ENCODE measurements at places on chromosomes 4 and X.

- no peak for DNase-seq
These were observed 5.5 kb downstream of the UCHL1 start for GRCh38 chr4:41262198-41262597.

GRCh38 chr4:183053681-183054080, 45.4 kb upstream of the WWC2 start:
- DNase-seq = no peak

- no peak for DNase-seq
These were observed 32.7 kb upstream of the MAGED1 start for GRCh38 chrX:51860679-51861078.

DNA sequence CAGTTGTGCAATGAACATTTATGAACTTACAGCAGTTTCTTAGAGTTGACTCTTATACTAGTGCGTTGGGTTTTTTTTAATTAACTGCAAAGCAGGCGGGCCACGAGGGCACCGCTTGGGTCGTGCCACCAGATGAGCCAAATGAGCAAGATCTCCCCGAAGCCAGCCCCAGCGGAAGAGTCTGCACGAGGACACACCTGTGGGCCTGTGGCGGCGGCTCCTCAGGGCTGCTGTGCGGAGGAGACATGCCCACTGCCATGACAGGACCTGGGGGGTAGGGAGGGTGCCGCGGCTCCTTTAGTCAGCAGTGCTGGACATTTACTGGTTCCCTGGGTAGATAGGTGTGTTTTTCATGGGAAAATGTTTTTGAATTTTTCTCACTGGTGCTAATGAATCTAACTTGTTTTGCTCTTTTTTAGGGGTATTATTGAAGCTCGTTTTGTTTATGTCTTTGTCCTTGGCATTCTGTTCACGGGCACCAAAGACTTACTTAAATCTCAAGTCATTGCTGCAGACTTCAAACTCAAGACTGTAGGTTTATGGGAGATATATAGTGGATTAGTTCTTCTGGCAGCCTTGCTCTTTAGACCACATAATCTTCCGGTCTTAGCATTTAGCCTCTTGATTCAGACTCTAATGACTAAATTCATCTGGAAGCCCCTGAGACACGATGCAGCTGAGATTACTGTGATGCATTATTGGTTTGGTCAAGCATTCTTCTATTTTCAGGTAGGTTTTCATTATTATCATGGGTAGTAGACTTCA, 31.2 kb downstream of the PIGG start:
- no peak for DNase-seq

GRCh38 chr4:27692158-27692557, 831.5 kb downstream of the STIM2 start:
- DNase-seq = no peak

Measured in activated T-helper 2 cell treated with anti-CD3 and anti-CD28 coated beads, Interferon-gamma antibody, Interleukin-2, Interleukin-4, amounts not matched to agents 10 μg/mL and 5 μg/mL and 100 μg/mL, durations not matched to agents 14 hours and 24 hours and 36 hours (primary cell).